Inflammatory macrophage (primary cell): ENCODE measurements at places on chromosomes 16 and 17.
A peak's percentile ranks its signal among the peaks of the same experiment; 100 is the strongest.

- no peak for DNase-seq
These were observed 33.9 kb downstream of the CREBBP start for GRCh38 chr16:3846595-3847091.

GRCh38 chr16:8880839-8881510 lies 1.2 kb upstream of the LITAFD start:
- DNase-seq, result no peak

DNA sequence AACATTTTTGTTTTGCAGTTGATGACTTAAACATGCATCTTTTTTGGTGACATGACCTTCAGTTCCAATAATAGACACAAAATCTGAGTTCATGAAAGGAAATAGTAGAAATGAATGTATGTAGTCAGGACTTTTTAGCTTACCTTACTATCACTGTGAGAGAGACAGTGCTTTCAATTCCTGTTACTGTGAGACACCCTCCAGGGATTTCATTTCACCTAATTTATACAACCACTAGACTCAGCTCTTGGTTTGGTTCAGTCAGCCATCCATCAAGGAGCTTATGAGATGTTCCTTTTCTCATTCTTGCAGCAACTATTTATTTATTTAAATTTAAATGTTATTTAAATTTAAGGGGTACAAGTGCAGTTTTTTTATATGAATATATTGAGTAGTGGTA lies 77.9 kb downstream of the MAP2K4 start:
- no peak for DNase-seq

DNA sequence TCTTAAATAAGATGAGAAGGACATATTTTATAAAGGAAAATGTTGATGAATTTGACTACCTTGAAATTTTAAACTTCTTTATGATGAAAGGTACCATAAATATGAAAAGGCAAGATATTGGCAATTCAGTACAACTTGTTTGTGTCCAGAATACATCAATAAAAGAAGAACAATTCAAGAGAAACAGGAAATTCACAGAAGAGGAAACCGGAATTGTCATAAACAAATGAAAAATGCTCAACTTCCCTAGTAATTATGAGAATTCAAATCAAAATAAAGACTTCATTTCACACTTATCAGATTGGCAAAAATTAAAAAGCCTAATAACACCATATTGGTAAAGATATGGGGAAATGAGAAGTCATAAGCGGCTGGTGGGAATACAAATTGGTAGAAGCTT lies 54.3 kb downstream of the WSB1 start:
- peak; percentile 22 for DNase-seq

- DNase-seq, result no peak
These were observed 42.5 kb upstream of the ABR start for GRCh38 chr17:1222321-1222720.

GRCh38 chr16:6209355-6209930 lies 1111.8 kb upstream of the EEF2KMT start:
- DNase-seq, result no peak

- DNase-seq, result no peak
These were observed 118.3 kb upstream of the FOXF1 start for GRCh38 chr16:86391984-86392383.

- DNase-seq, result no peak
These were observed 470.1 kb downstream of the SOX9 start for GRCh38 chr17:72590882-72591281.

GRCh38 chr17:48236681-48237134 lies 129.1 kb downstream of the SNX11 start:
- DNase-seq, result peak; percentile 48

DNA sequence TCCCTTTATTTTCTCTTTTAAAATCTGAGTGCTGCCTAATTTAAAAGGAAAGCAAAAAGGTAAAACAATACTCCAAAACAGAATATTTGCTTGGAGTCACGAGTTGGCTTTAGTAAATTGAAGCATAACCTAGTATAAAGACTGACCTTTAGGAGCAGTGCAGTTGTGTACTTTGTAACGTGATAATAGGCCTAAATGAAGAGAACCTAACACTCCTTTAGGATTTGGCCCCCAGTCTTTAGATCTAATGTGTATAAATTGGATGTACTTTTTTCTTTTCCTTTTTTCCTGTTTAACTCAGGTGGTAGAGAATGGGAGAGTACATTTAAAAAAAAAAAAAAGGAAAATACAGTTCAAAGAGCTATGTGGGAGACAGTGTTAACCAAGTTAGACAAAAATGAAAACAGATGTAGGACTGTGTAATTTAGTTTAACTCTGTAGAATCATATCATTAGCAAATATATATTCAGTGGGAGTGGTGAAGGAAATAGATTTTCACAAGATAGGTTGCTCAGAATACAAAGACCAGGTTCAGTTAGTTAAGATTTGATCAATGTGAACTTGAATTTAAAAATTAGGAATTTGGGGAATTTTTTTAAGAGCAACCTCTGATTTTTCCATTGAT lies 16.8 kb downstream of the CPD start:
- DNase-seq, result no peak

DNA sequence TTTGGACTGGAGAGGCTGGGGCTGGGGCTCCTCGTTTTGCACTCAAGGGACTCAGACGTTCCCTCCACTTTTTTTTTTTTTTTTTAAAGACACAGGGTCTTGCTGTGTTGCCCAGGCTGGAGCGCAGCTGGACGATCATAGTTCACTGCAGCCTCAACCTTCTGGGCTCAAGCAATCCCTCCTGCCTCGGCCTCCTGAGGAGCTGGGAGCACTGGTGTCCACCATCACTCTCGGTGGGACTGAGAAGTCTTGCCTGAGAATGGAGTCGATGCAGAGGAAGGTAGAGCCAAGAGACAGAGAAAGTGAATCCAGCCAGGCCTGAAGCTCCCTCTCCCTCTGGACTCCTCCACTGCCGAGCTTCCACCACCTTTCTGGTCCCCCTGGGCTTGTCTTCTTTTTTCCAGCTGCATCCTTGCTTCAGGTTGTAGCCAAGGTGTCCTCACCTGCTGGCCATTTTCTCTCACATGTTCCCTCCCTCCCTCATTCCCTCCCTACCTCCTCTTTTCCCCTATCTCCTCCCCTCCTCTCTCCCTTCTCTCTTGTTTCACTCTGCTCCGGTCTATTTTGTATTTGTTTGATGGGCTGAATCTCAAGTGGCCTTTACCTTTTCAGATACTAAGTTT lies 233.8 kb downstream of the SNX29 start:
- no peak for DNase-seq

DNA sequence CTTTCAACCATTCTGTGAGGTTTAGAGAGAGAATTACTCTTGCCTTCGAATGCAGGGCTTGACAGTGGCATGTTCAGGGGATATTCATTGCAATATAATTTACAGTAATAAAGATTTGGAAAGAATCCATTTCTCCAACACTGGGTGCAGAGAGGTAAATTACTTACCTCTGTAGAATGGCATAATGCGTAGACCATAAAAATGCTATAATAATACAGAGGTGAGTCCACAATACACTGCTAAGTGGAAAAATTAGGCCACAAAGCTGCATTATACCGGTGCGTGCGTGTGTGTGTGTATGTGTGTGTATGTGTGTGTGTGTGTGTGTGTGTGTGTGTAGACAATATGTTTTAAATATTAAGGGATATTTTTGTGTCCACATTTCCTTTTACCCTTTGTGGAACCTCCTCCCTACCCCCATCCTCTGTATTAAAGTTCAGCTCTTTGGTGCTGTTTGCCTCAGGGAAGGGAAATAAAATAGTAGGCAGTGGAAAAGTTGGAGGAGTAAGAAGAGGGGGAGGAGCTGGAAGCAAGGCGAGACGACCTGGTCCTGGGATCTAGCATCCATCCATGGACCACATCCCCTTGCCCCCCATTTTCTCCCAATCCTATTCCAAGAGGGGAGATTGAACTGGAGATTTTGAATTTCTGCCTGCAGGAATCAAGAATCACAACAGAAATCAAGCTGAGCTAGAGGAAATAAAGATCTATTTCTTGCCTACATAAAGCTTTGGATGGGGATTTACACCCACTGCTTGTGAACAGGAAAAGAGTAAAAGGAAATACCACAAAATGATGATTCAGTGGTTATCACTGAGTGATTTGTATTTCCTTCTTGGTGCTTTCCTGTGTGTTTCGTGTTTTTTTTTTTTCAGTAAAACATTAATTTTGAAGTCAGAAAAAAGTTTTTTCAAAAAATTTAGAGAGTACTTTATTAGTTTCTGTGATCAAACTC lies 124.8 kb downstream of the RGS9 start:
- DNase-seq, result no peak

DNA sequence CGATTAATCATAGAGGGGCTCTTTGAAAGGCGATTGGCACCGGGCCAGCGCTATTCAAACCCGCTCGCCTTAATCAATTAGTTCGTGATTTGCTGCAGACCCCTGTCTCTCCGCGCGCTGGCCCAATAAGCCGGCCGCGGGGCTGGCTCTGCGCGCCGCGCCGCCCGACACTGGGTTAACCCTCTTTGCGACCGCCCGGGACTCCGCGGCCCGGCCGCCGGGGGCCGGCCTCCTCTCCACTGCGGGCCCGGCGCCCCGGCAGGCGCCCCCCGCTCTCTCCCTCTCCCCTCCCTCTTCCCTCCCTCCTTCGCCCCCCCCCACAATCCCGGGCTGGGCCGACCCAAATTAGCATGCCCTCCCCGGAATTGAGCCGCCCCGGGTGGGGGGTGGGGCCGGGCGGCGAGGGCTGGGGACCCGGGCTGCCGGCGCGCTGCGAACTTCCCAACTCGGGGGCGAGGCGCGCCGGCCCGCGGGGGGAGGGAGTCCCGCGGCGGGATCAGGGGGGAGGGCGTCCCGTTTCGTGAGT lies 428 bp upstream of the SALL1 start:
- DNase-seq, result no peak

DNA sequence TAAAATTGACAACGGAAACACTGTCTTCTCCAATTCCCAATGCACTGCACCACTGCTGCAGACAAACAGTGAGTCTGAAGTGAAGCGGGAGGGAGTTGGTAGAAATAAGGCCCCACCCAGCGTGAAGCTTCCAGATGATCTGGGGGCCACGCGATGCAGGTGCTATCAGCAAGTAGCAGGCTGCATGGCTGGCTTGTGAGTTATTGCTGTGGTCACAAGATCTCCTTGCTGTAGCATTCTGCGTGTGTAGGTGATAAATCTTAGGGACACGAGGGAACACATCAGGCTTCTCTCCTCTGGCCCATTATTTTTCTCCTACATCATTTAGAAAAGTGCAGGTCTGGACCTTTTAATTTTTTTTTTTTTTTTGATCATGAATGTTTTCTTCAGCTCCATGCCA lies 407.6 kb downstream of the TMEM114 start:
- no peak for DNase-seq

- DNase-seq, result no peak
These were observed 3.1 kb upstream of the CPD start for GRCh38 chr17:30375661-30376060.

DNA sequence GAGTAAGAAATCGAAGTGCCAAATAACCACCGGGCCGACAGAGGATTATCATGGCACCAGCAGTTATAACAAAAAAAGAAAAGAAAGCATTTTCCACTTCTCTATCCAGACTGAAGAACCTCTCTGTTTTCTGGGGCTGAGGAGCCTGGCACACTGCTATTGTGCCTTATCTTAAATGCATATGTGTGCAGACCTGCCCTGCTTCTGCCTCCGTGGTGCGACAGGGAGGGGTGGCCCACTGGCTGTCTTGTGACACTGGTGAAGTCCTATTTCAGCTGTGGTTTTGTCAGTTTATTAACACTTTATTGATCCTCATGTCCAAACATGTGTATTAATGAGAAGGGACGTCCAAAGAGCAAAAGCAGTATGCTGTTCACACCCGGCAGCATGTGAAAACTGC lies 55.4 kb downstream of the CDK5R1 start:
- DNase-seq, result no peak

DNA sequence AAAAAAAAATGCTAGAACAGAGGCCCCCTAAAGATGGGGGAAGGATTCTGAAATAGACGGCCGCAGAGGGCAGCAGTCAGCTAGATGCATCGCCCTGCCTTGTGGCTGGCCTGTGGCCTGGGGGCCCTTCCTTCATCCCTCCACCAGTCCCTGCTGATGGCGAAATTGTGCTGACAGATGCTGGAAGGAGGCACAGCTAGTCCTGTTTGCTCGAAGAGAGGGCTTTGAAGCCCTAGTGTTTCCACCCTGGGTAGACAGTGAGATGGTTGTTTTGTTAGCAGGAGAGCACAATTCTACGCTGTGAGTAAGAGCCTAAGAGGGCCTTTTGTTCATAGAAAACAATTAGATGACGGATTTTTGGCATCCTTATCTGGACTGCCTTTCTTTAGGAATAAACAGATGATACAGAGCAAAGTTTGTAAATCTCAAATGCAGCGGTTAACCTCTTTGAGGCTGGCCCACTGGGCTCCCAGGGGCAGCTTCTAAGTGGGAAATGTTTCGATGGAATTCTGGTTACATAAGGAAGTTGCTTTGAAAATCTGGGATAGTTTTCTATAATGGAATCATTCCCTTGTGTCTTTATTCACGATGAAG lies 23.0 kb downstream of the VPS35L start:
- no peak for DNase-seq

GRCh38 chr17:1509290-1509881 lies 7.0 kb downstream of the INPP5K start:
- DNase-seq, result no peak

GRCh38 chr16:58494981-58495520 lies 4.9 kb upstream of the NDRG4 start:
- DNase-seq, result peak; percentile 19

DNA sequence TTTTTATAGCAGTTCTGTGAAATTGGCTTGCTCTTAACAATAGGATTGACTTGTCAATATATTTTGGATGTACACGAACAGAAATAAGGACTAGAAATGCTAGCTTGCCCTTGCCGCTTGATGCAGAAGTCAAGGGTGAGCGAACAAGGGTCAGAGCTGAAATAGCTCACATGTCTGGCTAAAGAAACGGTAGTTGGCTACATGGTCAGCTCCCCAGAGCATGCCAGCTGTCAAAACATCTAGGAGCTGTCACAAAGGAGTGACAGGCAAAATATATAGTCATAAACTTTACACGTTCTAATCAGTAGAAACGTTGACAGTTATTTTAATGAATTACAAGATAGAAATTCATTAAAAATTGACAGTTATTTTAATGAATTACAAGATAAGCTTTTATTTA lies 2.9 kb upstream of the MEIOB start:
- no peak for DNase-seq

- DNase-seq, result no peak
These were observed 176.5 kb downstream of the IRF8 start for GRCh38 chr16:86075488-86075785.

GRCh38 chr17:36212966-36213365 lies 2.1 kb downstream of the CCL4L2 start:
- peak; percentile 42 for DNase-seq

- no peak for DNase-seq
These were observed 60.7 kb upstream of the METRNL start for GRCh38 chr17:83018658-83019193.

- peak; percentile 58 for DNase-seq
These were observed 66.4 kb downstream of the CDK5R1 start for GRCh38 chr17:32553168-32553567.

DNA sequence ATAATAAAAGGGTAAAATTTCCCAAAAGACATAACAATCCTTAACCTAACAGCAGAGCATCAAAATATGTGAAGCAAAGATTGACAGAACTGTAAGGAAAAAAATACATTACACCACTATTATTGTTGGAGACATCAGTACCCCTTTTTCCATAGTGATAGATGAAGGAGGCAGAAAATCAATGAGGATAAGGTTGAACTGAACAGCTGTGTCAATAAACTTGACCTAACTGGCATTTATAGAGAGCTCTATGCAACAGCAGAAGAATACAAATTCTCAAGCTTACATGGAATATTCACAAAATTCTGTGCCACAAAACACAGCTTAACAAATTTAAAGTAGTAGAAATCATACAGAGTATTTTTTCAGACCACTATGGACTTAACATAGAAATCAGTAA lies 195.0 kb upstream of the ELAC2 start:
- DNase-seq, result no peak
